Ureter (tissue), 1 donor: ENCODE measurements at places on chromosomes 3 and 15.

DNA sequence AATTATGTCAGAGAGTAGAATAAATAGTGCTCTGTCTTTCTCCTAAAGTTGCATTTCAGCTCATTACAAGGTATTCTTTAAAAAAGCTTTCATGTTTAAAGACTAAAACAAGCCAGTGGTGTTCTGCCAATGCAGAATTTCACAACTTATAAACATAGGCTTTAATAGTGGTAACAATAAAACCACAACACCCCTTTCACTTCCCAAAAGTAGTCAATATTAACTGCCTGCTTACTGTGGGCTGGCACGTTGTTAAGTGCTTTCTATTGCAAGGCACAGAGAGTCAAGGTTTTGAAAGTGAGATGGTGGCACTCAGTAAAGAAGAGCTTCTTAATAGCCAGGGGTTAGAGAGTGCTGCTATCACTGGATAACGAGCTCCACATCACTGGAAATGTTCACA lies 8.4 kb upstream of the RTP1 start:
- no peak for DNase-seq

- no peak for DNase-seq
These were observed 48.1 kb downstream of the IQSEC1 start for GRCh38 chr3:13025090-13025489.

DNA sequence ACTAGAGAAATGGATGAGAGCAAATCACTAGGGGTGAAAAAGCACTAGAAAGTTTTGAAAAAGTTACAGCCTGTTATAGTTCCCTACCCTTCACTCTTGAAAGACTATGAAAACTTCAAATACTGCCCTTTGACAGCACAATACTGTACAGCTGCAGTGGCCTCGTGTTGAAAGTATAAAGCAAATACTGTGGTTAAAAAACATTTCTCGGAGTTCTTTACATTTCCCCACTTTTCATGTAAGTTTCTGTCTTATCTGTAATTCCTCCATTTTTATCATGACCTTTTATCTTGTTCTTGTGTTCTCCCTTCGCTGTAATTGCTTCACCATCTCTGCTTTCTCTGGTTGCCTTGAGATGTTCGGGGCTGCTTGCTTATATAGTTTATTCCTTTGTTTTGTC lies 423.8 kb upstream of the CFAP20DC start:
- no peak for DNase-seq

- DNase-seq: no peak
These were observed 305.7 kb downstream of the RPLP1 start for GRCh38 chr15:69758291-69758771.

DNA sequence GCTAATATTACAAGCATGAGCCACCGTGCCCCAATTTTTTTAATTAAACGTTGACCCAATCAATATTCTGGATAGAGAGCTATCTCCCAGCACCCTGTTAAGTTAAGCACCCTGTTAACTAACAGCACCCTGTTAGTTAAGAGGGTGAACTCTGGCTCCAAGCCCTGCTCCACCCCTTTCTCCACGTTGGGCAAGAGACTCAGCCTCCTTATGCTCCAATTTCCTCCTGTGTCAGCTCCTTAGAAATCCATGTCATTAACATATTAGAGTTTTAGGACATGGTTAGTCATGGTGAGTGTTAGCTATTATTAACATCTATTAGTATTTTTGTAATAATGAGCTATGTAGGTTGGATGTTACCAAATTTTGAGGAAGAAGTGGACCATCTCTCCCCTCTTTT lies 217.2 kb upstream of the UBE2E1 start:
- no peak for DNase-seq
